ENCODE measurements at places on chromosomes 4 and X. TPM values are rescaled to one million over a fixed set of nuclear protein-coding genes. Genes with fewer than 3 reads are reported as not detected.

PCDH7 gene
- 3.7 TPM for total RNA-seq

- H3K4me1 ChIP-seq, result no peaks in the 10 kb centered on the region
- DNase-seq, result no peak
- H3K4me3 ChIP-seq, result no peak overlapping the region
- no peak overlapping the region for H3K27ac ChIP-seq
Measured at GRCh38 chr4:508675-509638, 9.9 kb downstream of the PIGG start.

SPANXN3 gene
- not detected for total RNA-seq

DNA sequence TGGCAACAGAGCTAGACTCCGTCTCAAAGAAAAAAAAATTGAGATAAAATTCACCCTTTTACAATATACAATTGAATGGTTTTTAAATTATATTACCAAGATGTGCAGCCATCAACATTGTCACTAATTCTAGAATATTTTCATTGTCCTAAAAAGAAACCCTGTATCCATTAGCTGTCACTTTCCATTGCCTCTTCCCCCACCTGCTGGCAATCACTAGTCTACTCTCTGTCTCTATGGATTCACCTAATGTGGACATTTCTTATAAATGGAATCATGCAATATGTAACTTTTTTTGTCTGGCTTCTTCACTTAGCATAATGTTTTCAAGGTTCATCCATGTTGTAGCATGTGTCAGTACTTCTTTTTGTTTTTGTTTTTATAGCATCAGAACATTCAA, 20.8 kb downstream of the ABHD18 start:
- H3K36me3 ChIP-seq, result no peaks in the 10 kb centered on the region
- DNase-seq, result no peak
- no peaks in the 10 kb centered on the region for H3K27me3 ChIP-seq
- H3K4me1 ChIP-seq, result no peaks in the 10 kb centered on the region

TREX2 gene
- not detected for total RNA-seq

DNA sequence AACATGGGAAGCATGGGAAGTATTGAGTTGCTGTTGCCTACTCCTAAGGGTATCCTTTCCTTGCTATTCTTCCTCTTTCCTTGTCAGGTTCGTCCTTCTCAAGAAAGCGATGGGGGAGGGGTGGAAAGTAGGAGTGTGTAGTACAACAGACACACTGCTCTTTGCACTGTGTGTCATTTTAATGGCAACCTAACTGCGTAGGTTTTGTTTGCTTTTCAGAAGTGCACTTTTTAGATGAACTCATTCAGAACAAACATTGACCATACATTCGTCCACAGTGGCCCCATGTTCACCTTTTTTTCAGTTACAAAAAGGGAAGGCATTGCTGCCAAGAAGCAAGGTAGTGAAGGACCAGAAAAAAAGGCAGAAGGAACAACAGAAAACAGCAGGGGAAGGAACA, 10.2 kb upstream of the YIPF6 start:
- H3K4me3 ChIP-seq, result no peak overlapping the region
- no peak overlapping the region for H3K27ac ChIP-seq
- no peaks in the 10 kb centered on the region for H3K36me3 ChIP-seq
- H3K27me3 ChIP-seq, result peaks cover 5% of the 10 kb centered on the region
- H3K4me1 ChIP-seq, result no peaks in the 10 kb centered on the region

- H3K4me1 ChIP-seq, result no peaks in the 10 kb centered on the region
- DNase-seq, result no peak
- H3K27me3 ChIP-seq, result no peaks in the 10 kb centered on the region
- H3K36me3 ChIP-seq, result no peaks in the 10 kb centered on the region
Measured at GRCh38 chrX:141341341-141341740, 99.0 kb upstream of the SPANXC start.

Measured in adrenal gland (tissue), 19 donors.